Esophagus mucosa (tissue), 1 donor: ENCODE measurements at places on chromosomes 5 and 9. TPM values are rescaled to one million over a fixed set of nuclear protein-coding genes. Genes with fewer than 3 reads are reported as not detected.

The FOXD1 gene
- total RNA-seq, result 0.88 TPM

The IFNE gene
- total RNA-seq, result 5.6 TPM

The ARID3C gene
- not detected for total RNA-seq

- ATAC-seq, result peak; percentile 87
Observed at GRCh38 chr9:136693490-136694162, 6.4 kb upstream of the AGPAT2 start.

DNA sequence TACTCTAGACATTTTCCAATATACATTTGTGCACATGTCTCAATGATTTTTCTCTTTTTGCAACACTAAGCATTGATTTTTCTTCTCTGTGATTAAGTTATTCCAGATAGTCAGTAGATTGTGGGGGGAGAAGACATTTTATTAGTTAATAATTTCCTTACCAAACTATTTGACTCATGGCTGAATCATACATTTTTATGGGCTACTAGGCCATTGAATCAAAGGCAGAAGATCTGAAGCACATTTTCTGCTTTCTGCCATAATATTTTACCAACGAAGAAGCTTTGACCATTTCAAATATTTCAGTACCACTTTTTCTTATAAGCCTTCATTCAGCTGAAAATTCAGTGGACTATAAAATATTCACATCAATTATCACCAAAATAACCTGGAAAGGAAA, 175.6 kb downstream of the IRX2 start:
- ATAC-seq, result no peak

DNA sequence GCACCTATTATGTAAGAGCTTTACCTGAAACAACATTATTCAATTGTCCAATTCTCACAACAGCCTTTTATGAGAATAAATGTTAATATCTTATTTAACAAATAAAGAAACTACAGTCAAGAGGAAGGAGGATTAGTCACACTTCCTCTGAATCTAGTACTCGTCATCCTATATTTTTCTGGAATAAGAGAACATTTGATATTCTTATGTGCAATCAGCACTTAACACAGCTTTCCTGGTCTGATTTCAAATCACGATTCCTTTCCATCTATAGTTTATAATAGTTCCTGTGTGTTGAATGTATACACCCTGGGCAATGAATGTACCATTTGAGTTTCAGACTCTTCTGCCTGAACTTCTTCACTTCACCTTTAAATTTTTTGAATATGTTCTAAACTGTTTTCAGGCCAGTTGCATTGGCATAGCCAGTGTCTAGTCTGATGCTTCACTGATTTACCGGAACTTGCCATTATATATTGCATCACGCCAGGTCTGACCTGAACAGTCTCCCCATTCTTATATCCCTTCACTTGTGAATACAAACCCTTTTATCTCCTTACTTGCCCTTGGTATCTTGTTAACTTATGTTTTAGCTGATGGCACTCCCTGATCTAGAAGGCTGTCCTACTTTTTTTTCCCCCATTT, 698.3 kb downstream of the MAT2B start:
- no peak for ATAC-seq

GRCh38 chr5:31407921-31408693, 123.8 kb downstream of the DROSHA start:
- peak; percentile 39 for ATAC-seq

- no peak for ATAC-seq
Observed at GRCh38 chr9:123528501-123528900, 172.5 kb downstream of the CRB2 start.

GRCh38 chr5:62314213-62314830, 8.3 kb downstream of the KIF2A start:
- ATAC-seq, result no peak
